ENCODE measurements at places on chromosomes 3 and 15. TPM values are rescaled to one million over a fixed set of nuclear protein-coding genes. Genes with fewer than 3 reads are reported as not detected.
A peak's percentile ranks its signal among the peaks of the same experiment; 100 is the strongest.

The CHRNA5 gene
- total RNA-seq, result 1.5 TPM

GRCh38 chr3:50338965-50339364 is 1.7 kb downstream of the RASSF1 start:
- H3K27ac ChIP-seq, result no peak overlapping the region
- H3K4me3 ChIP-seq, result no peak overlapping the region
- no peaks in the 10 kb centered on the region for H3K27me3 ChIP-seq
- peaks cover 37% of the 10 kb centered on the region for H3K4me1 ChIP-seq
- no peak for DNase-seq
- no peaks in the 10 kb centered on the region for H3K36me3 ChIP-seq

DNA sequence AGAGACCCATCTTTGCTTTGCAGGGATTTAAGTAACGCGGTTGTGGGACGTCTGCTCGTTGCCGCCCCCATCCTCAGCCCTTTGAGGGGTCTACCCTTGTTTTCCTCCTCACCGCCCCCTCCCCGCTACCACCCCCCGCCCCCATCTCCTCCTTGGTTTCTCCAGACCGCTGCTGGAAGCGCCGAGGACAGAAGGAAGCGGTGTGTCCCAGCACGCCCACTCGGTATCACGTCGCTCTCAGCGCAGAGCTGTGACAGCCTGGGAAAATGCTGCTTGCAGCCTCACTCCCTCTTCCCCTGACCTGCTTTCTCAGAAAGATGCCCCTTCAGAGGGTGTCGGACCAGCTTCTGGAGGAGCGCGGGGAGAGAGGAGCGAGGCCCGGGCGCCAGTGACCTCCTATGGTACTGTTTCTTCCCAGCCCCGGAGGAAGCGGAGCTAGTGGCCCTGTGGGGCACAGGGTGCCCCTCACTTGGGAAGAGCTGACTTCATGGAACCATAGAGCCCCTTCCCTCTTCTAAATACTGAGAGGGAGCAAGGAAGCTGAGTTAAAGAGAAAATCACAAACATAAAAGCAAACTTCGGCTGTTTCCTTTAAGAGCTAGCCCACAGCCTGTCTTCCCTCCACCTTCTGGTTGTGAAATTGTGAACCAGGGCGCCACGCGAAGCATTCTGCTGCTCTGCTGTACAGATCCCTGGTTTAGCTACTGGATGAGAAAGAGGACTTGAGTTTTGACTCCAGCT is 698 bp downstream of the IL1RAP start:
- no peaks in the 10 kb centered on the region for H3K36me3 ChIP-seq
- peak overlapping the region; percentile 61 for H3K27ac ChIP-seq
- peaks cover 19% of the 10 kb centered on the region for H3K4me1 ChIP-seq
- H3K27me3 ChIP-seq, result no peaks in the 10 kb centered on the region
- peak overlapping the region; percentile 96 for H3K4me3 ChIP-seq

- H3K4me1 ChIP-seq, result no peaks in the 10 kb centered on the region
- no peak overlapping the region for H3K4me3 ChIP-seq
These were observed 53.4 kb downstream of the ADAMTS9 start for GRCh38 chr3:64634417-64634816.
